Keratinocyte (primary cell): ENCODE measurements at places on chromosomes 3 and 15. TPM values are rescaled to one million over a fixed set of nuclear protein-coding genes. Genes with fewer than 3 reads are reported as not detected.

LTF gene
- 0.03 TPM in 1 of 3 replicates, not detected in the others for polyA plus RNA-seq

DNA sequence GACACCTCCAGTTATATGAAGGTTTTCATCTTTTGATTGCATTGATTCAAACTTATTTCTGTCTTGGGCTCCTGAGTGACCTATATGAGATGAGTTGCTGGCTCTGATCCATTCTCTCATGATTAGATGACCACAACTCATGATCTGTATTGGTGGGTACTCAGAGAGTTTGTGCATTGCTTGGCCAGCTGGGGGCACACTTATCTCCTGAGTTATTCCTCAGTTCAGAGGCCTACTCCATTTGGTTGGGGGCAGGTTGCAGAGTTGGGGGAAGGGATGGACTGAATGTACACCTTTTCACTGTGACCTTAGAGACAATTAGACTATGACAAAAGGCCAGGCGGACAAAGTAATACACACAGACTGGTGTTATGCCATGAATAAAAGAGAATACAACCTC, 166.2 kb upstream of the SEMA6D start:
- no peak for DNase-seq

NPAP1 gene
- not detected in 3 replicates for polyA plus RNA-seq

DNA sequence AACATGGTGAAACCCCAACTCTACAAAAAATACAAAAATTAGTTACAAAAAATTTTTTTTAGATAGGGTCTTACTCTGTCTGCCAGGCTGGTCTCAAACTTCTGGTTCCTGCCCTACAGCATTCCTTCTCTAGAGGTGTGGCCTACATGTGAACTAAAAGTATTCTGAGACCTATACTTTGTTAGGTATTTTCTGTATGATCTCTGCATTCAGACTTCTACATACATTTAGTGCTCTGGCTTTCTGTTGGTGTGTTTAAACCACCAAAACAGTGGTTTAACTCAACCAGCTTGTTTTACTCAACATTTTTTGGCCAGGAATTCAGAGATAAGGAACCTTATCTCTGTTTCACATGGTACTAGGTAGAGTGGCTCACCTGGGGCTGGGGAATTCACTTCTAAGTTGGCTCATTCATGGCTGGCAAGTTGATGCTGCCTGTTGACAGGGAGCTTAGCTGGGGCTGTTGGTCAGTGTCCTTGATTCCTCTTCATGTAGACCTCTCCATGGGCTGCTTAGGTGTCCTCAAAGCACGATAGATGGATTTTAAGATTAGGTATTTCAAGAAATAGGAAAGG, 41.4 kb upstream of the BSN start:
- no peak for DNase-seq

- no peak for DNase-seq
Measured at GRCh38 chr3:181075098-181075497, 85.6 kb upstream of the DNAJC19 start.

- DNase-seq: no peak
Measured at GRCh38 chr3:111999484-112000324, 982 bp downstream of the TAGLN3 start.
